ENCODE measurements at places on chromosomes 1 and 21. TPM values are rescaled to one million over a fixed set of nuclear protein-coding genes. Genes with fewer than 3 reads are reported as not detected.

Gene ESPN
- 0.60 TPM for total RNA-seq

Gene S100A16
- not detected for total RNA-seq

Gene OPRD1
- not detected for total RNA-seq

GRCh38 chr1:8520483-8520966 is 202.6 kb downstream of the SLC45A1 start:
- no peak for DNase-seq

Gene NEGR1
- not detected for total RNA-seq

DNA sequence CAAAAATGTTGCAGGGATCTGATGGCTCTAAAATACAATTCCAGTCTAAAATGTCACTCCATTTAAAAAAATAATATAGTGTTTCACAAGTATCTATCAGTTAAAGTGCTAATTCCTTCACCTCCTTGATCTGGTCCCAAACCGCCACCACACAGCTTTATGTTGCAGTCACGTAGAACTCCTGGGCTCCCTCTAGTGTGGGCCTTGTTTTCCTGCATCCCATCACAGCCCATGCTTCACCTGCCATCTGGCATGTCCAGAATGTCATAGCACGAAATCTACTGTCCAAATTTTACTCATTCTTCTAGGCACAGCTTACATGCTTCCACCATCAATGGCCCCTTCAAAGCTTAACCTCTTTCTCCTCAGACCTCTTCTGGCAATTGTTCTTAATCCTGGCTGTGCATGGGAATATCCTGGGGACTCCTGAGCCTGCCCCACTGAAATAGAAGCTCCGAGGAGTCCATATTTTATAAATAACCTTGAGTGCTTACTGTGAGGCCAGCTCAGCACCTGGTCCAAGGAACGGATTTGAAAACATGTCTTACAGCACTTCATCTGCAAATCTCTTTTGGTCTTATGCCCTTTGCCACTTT is 15.5 kb downstream of the FYB2 start:
- no peak for DNase-seq

All from CD8-positive, alpha-beta memory T cell (primary cell).